MV-4-11 (cell line): ENCODE measurements at places on chromosomes 11 and 22.
A peak's percentile ranks its signal among the peaks of the same experiment; 100 is the strongest.

GRCh38 chr11:81993755-81994154 lies 739.9 kb downstream of the FAM181B start:
- no peak for DNase-seq

- peak; percentile 65 for DNase-seq
These were observed 20.1 kb upstream of the PEX26 start for GRCh38 chr22:18057568-18058209.

DNA sequence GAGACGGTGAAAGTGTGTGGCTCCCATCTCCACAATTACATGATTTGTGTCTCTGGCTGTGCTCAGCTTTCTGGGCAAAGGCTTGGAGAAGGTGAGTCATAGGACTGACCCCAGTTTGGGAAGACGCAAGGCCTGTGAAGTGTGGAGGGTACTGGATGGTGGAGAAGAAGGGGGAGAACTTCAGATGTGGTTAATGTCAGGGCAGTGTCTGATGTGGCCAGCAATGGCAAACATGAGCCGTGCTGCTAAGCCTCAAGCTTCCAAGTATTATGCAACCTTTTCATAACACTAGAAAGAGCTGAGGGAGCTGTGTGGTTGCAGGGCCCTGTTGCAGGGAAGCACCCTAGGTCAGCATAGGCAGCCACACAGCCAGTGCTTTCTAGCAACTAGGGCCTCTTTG lies 110.9 kb downstream of the NTM start:
- DNase-seq = peak; percentile 72

- no peak for DNase-seq
These were observed 225.0 kb downstream of the CEP164 start for GRCh38 chr11:117552626-117553025.

DNA sequence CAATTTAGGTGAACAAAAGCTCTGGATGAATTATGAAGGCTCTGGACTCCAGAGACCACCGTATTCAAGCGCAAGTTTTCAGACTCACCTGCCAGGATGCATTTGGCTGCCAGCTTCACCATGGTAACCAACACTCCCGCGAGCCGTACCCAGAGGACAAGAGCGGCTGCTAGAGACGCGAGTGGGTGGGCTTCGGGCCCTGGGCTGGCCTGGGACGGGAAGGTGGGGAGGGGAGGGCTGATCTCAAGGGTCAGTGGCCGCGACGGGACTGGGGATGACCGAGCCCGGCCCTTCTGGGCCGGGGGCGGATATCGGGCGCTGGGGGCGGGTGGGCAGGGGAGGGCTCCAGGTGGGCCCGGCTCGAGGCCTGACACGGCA lies 344 bp downstream of the IFT27 start:
- DNase-seq = no peak
